ENCODE measurements at places on chromosomes 2 and 18.

- no peak for DNase-seq
These were observed 132.7 kb downstream of the SCG2 start for GRCh38 chr2:223469270-223470046.

GRCh38 chr2:110215566-110216158 lies 3.3 kb upstream of the MTLN start:
- DNase-seq = no peak

DNA sequence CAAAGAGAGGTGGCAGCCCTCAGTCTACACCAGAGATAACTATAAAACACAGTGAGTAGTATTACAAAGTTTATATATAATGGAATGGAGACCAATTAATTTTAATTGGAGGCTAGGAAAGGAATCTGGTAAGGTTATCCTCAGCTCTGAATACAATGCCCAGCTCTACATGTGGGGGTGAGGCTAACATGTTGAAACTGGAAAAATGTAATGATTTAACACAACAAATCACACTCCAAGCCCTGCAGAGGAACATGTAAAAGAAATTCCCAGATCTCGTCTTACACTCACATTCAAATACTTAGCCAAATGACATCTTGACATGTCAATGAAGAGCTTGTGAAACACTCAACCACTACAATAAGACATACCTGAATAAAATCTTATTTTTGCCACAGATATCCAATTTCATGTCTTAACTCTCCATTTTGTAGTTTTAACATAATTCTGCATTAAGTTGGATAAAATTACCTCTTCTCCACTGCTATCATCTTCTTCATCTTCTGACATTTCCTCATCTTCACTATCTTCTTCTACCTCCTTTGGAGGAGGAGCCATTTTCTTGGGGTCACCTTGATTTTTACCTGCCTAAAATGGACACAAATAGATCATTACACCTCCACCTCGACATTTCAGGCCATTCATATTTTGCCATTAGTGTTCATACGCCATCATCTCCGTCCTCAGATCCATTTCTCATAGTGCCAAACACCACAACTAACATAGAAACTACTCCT lies 1.4 kb downstream of the NCL start:
- DNase-seq = no peak

- DNase-seq = no peak
These were observed 87.3 kb downstream of the COLEC12 start for GRCh38 chr18:413233-413632.

DNA sequence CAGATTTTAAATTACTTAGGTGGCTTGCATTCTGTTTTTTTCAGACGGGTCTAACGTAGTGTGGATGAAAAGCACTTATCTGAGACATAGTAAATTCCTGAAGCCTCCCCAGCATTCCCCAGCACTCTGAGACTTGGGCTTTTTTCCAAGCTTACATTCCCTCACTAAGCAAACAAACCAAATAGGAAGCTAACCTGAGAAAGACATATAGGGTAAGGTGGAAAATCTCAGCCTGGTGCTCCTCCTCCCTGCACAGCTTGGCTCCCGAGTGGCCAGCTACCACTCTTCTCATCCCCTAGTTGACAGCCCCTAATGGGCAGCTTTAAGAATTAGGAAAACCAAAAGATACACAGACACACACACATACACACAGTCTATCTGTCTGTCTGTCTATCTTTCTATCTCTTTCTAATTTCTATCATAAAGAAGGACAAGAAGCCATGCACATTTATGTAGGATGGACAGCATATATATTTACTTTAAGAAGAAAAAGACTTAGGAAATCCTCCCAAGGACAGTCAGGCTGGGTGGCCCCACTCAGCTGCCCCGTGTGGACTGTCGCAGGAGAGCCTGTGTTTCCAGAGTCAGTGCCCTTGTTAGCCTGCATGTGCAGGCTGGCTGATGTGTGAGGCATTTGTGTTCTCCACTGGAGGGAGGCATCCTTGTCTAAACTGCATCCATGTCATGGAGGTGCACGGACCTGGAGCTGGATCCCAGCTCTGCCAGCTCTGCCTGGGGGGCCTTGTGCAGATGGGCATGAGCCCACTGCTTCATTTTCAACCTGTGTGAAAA lies 8.2 kb downstream of the CNNM3 start:
- DNase-seq = no peak
